ENCODE measurements at places on chromosomes 6 and 20.

DNA sequence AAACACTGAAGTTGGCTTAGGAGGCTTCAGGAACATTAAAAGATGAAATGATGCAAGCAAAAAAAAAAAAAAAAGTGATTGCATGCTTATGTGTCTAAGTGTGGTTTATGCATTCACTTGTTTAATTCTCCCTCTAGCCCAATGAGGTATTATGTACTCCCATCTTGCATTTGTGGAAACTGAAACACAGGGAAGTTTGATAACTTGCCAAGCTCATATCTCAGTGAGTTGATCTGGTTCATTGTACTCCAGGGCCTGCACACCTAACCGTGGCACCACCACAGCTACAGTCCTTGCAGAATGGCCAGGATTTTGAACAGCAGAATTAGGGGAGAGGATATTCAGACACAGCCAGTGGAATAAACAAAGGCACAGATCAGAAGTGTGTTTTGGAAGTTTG lies 251.2 kb downstream of the TBC1D7 start:
- DNase-seq, result no peak

DNA sequence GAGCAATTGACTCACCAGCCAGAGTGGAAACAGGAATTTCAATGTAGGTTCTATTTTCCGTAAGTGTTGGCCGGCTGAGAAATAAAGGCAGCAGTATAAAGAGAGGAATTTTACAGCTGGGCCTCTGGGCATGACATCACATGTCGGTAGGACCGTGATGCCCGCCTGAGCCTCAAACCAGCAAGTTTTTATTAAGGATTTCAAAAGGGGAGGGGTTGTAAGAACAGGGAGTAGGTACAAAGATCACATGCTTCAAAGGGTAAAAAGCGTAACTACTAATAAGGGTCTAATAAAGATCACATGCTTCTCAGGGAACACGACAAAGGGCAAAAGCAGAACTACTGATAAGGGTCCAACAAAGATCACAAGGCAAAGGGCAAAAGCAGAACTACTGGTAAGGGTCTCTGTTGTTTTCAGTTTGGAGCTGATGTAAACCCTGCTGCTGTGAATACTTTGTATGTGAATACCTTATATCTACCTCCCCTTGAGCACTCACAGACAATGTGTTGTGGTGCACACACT lies 9.0 kb upstream of the TULP4 start:
- no peak for DNase-seq

- DNase-seq, result no peak
These were observed 758.1 kb upstream of the EPHA7 start for GRCh38 chr6:94177429-94177828.

GRCh38 chr6:83333500-83333899 lies 97.4 kb downstream of the ME1 start:
- no peak for DNase-seq

DNA sequence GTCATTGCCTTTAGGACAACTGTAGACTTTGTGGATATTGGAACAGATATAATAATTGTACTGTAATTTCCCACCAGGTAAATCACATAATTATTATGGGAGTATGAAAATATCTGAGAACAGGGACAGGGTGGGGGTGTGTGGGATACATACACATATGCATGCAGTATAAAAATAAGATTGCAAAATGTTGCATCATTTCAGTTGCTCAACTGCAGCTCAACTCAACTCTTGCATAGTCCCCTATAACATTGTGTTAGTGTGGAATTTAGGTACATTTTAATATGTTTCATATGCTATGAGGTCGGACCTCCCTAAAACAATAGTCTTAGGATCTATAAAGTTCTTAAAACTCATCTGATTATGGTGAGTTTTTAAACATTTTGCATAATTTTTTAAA lies 275.0 kb upstream of the FLRT3 start:
- DNase-seq, result no peak

DNA sequence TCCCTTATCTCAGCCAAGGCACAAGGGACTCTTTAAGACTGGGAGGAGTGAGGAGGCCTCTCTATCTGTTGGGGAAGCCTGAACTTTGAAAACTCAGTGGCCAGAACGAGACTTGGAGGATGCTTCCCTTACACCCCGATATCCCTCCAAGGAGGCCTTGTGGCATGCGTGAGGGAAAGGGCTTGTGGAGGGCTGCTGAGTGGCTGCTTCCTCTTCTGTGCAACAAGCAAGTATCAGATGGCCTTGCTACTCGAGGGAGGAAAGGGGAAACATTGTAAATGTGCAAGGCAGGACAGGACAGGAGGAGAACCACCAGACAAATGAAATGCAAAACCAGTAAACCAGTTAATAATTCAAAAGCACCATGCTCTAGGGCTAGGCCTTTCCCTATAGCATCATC lies 306.5 kb upstream of the MAP3K7 start:
- DNase-seq, result no peak

DNA sequence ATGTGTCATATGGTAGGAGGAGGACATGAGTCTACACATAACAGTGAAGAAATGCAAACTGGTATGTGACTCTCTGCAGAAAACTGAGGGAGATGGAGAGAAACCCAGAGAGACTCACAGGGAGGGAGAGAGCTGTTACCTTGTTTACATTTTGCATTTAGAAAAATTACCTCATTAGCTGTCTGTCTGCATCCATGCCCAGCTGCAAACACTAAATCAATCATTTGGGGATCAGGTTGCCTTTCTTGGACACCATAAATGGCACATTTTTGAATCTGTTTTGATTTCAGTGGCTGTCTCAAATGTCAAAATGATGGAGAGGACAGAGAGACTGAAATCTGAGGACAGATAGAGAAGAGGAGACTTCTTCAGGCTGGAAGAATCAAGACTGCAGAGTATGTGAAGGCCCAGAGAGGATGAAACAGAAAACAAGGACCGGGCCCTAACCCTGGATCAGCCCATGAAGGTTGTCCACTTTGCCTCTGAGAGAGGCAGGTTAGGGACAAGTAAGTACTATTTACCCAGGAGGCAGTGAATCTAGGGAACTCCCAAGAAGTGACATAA lies 92.2 kb downstream of the UNC5CL start:
- no peak for DNase-seq

All from MG63 (cell line).